SK-MEL-5 (cell line): ENCODE measurements at places on chromosomes 13 and 19. TPM values are rescaled to one million over a fixed set of nuclear protein-coding genes. Genes with fewer than 3 reads are reported as not detected.

KLHL1 gene
- total RNA-seq = 0.03 and 0.08 TPM in 2 replicates

CYP2A6 gene
- not detected in 2 replicates for total RNA-seq

DNA sequence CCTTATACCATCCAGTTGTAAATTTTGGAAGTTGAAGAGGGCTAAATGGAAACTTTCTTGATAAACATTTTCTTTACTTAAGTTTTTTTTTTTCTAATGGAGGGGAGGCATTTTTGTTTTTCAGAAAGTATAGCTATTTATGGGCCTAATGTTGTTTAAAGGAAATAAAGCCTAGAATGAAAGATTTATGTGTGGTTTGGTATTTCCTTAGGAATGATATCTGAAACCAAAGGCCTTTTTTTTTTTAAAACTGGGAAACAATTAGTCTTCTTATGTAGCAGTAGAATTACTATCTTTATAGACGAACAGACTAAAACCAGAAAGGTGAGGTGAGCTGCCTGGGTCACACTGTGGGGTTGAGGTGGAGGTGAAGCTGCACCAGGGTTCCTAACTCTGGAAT is 80.1 kb downstream of the ESD start:
- peak; percentile 34 for DNase-seq

GRCh38 chr13:110233181-110233950 is 73.6 kb downstream of the COL4A1 start:
- DNase-seq = no peak

DNA sequence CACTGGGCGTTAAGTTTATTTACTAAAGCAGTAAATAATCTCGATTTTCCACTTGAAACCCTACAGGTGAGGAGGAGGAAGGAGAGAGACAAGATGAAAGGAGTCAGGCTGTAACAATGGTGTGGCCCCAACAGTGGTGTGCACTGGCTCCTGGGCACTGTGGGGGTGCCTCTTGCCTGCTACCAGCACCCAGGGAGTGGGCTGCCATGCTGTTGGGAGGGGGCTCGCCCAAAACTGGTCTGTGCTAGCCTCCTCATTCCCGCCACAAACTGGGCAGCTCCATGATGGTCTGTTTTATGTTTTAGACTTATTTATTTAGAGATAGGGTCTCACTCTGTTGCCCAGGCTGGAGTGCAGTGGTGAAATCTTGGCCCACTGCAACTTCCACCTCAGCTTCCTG is 49.8 kb upstream of the SLC7A9 start:
- no peak for DNase-seq

DNA sequence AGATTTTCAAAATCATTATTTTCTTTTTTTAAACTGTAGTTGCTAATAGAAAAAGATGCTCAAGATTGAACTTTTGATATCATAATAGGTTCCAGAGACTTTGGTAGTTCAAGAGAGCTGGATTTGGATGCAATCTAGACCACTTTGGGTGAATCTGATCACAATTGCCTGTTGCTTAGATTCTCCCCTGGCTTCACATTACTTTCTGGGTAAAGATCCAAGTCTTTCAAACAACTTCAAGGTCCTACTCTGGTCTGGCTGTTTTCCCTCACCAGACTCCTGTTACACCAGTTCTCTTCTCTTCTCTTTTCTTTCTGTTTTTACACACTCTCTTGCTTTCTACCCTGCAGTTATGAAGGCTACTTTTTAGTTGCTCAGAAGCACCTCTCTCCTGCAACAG is 7.4 kb upstream of the SPRY2 start:
- DNase-seq = no peak

- no peak for DNase-seq
These were observed 42.7 kb upstream of the GAS6 start for GRCh38 chr13:113906571-113906970.
